AG09319 (cell line): ENCODE measurements at places on chromosomes 16 and 17.

GRCh38 chr17:47305302-47305923 is 18.3 kb upstream of the EFCAB13 start:
- DNase-seq = peak; percentile 80

DNA sequence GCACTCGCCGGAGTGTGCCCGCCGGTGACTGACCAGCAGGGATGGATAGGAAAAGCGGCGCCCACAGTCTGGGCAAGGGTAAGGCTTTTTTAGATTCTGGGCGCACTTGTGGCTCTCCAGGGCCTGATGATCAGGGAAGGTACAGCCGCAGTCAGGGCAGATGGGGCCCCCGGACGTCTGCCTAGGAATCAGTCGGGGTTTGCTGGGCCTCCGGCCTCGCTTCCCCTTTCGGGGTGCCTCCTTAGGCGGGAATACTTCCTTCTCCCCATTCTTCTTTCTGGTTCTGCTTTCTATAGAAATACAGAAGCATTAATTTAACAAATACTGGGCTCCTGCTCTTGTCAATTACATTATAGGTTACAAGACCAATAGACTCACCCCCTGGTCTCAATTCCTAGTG is 5.0 kb downstream of the ZNF689 start:
- no peak for DNase-seq

GRCh38 chr16:50386774-50387173 is 18.0 kb upstream of the BRD7 start:
- no peak for DNase-seq

DNA sequence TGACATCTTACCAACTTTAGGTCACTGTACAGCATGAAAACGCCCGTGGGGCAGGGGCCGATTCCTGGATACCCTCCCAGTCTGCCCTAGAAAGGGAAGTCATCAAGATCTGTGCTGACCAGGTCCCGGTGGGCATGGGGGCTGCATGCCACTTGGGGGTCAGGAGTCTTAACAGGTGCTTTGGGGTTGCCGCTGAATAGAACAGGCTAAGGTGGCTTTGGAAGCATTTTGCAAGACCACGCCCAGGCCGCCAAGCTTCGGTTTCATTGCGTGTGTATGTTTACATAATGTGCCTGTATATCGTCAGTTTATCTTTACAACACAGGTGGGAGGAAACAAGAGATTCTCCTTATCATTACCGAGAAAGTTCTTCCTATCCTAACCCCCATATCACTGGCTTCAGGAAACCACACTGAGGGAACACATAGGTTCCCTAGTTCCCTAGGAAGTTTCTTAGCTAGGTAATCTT is 13.3 kb upstream of the USP36 start:
- no peak for DNase-seq

GRCh38 chr17:1629504-1630310 is 1.1 kb upstream of the SLC43A2 start:
- no peak for DNase-seq

DNA sequence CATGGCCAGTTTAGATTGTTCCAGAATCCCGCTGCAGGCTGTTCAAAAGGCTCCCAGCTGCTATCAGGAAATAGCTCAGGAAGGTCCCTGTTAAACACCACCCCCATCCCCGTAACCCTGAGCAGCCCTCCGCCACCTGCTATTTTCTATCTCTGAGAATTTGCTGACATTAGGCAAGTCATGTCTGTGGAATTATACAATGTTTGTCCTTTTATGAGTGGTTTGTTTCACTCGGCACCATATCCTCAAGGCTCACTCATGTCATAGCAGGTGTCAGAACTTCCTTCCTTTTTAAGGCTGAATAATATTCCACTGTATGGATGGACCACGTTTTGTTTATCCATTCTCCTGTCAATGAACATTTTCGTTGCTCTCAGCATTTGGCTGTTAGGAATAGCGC is 164.3 kb upstream of the FOXF1 start:
- no peak for DNase-seq

GRCh38 chr16:88769617-88770460 is 15.2 kb downstream of the PIEZO1 start:
- DNase-seq = no peak

GRCh38 chr16:89581045-89581695 is 5.6 kb downstream of the CPNE7 start:
- peak; percentile 79 for DNase-seq

- no peak for DNase-seq
These were observed 5.9 kb downstream of the RAB11FIP4 start for GRCh38 chr17:31397256-31397939.

DNA sequence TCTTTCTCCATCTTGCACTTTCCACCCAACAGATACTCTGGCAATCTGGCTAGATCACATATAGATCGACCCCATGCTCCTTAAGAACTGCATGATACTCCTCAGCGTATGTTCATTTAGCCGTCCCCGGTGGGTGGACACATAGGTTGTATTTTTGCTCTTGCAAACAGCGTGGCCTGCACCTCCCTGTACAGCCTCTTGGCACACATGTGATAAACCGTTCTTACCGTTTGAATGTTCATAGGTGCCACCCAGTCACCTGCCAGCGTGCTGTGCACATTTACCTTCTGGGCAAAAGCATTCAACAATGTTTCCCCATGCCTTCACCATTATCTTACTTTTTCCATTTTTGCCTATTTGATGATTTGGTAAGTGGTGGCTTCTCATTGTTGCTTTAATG is 6.2 kb downstream of the TNP2 start:
- no peak for DNase-seq

DNA sequence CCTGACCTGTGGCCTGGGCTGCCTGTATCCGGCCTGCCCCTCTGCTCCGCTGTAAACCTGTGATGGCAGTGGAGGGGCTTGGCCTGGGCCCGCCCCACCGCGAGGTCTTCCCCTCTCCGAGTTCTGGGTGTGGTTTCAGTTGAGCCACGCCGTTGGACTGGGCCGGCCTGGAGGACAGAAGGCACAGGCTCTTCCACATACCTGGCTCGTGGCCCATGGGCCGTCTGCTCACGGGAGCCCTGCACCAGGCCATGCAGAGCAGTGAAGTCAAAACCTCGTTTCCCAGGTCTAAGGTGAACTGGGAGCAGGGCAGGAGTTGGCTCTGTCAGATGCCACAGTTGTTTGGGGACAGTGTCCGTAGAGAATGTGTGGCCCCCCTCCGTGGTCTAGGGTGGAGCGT is 5.6 kb upstream of the RNPS1 start:
- DNase-seq = no peak

DNA sequence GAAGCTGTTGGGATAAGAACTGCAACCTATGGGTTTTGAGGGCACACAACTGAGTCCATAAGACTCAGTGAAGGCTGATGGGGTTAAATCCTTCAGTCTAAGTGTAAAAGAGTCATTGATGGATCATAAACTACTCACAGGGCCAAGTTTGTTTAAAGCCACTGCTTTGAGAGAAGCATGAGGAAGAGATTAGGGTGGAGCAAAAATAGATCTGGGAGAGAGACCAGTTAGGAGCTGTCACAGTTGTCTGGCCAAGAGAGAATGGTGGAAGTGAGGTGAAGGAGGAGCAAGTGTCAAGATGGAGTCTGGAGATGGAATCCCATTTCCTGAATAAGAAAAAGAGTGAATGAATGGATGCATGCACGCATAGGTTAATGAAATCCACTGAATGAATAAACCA is 379.1 kb upstream of the CDH11 start:
- no peak for DNase-seq

DNA sequence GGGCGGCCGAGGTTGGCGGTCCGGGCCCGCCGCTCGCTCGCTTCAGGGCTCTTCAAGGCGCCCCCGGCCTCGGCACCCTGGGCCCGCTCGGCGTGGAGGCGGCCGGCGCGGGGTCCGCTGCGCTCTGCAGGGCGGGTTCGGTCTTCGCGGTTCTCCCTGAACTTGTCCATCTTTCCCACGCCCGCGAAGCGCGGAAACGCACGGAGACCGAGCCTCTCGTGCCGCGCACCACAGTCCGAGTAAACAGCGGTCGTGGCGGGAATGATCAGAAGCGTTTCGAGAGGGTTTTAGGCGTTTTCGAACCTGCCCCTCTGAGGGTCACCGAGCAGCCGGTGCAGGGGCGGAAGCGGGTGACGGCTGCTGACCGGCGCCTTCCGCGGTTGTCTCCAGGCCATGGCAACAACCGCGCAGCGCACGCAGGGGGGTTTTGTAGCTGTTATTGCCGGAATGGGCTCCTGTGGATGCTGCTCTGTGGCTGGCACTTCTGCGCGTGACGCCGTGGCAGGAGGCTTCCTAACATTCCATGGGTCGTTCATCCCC is 414 bp downstream of the NARF start:
- no peak for DNase-seq

DNA sequence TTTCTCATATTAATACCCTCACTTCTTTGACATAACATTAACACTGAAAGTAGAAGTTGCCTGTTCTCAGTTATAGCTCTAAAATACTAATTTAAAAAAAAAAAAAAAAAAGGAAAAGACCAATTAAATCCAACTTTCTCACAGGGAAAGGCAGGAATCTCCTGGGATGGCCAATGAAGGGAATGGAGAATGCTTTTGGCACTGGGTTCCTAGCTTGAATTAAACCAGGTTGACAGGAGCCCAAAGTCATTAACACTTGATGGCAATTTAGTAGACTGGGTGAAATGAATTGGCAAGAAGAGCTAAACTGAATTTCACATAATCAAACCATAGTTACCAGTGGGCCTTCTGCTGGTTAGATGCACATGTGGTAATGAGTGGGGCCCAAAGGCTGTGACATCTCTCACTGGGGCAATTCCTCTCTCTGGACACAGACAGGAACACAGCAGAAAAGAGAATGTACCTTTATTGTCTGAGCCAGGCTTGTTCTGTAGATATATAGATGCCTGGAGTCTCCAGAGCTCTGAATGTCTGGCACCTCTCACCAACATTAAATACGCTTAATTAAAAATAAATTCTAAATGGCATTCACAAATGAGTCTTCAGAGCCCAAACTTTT is 37.6 kb downstream of the NXPH3 start:
- no peak for DNase-seq

DNA sequence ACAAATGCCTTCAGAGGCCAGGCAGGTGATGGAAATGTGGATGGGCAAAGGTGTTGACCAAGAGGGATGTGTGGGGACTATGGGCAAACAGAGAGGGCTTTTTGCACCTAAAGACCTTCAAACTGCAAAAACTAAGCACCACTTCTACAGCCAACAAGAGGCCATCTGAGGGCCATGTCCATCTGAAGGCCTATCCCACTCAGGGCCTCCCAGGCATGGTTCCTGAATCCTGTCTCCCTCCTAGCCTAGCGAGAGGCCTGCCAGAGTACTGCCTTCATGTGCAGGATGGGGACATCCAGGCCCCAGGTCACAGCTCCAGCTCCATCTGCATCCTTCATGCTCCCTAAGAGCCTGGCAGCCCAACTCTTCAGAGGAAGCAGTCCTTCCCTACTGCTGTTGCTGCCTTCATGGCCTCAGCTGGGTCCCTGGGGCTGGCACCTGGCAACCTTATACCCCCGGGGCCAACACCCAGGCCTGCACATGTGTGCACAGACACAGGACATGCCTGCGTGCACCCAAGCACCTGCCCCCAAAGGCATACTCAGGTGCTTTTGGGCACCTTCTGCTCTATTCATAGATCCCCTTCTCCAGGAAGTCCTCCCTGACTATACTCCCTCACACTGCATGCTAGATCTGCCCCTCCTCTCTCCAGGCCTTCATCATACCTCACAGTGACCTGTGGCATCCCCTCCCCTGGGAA is 95.2 kb downstream of the C16orf78 start:
- no peak for DNase-seq

DNA sequence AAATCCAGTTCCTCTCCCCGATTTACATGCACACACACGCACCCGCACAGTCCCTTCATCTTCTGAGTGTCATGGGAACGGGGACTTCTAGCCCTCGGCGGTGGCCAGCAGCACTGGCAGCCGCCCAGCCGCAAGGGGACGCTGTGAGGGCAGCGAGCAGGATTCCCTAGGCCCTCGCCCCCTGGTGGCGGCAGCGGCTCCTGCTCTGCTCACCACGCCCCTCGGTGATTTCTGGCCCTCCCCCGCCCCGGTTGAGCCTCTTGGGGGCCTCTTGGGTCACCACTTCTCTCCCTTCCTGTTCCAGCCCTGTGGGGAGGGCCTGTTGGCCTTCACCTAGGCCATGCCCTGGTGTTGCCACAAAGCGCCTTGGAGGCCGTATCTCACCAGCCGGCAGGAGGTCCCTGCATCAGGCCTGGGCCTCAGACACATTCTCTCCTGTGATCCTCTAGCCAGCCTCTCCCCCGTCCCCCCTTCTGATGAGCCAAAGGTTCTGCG is 75.2 kb upstream of the KSR1 start:
- no peak for DNase-seq

DNA sequence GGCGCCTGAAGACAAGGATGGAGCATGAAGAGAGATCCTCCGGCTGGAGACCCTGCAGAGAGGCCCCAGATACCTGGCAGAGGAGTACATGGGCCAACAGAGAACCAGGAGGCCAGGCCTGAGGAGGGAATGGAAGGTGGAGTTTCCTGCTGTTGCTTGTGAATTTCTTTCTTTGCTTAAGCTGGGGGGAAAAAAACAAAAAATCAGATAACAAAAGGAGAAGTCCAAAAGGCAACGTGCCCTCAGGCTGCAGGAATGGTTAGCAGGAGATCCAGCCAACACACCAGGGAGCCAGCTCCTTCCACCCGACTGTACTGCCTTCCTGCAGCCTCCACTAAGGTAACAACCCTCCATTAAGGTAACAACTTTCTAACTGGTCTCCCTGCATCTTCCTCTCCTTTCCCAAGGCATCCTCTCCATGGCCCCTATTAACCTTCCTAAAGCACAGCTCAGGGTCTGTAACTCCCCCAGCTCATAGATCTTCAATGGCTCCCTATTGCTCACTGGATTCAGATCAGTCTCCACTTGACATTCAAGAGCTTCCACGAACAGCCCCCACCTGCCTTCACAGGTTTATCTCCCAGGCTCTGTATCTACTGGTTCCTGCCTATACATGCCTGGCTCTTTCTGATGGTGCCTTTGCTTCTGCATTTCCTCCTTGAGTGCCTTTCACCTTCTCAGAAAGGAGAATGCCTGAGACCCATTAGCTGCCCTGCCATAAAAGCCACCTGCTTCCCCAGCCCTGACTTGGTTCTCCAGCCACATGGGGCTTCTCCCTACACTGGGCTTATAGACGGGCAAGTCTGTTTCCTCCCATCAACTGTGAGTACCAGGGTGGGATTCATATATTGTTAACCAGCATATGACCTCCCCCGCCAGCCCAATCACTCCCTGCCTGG is 725 bp upstream of the ARL5C start:
- DNase-seq = no peak

DNA sequence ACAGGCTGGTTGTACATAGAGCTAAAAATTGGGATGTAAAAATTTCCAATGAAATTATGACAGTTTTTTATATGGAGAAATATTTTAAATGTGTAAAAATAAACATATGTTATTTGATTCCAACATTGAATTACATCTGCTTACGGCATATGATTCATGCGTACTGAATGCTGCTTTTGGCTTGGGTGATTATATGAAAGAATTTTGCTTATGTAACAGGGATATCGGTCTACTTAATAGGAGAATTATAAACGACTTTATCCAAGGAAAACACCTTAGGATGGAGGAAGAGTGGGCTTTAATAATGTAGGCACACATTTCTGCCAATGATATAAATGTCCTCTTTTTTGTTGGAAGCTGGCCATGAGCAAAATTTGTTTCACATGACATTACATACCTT is 197.3 kb upstream of the GOT2 start:
- no peak for DNase-seq
